ENCODE measurements at places on chromosomes 3 and 15.

GRCh38 chr3:121809249-121809648 is 25.6 kb downstream of the IQCB1 start:
- DNase-seq, result no peak

GRCh38 chr3:64084640-64085039 is 61.3 kb upstream of the PSMD6 start:
- DNase-seq, result no peak

DNA sequence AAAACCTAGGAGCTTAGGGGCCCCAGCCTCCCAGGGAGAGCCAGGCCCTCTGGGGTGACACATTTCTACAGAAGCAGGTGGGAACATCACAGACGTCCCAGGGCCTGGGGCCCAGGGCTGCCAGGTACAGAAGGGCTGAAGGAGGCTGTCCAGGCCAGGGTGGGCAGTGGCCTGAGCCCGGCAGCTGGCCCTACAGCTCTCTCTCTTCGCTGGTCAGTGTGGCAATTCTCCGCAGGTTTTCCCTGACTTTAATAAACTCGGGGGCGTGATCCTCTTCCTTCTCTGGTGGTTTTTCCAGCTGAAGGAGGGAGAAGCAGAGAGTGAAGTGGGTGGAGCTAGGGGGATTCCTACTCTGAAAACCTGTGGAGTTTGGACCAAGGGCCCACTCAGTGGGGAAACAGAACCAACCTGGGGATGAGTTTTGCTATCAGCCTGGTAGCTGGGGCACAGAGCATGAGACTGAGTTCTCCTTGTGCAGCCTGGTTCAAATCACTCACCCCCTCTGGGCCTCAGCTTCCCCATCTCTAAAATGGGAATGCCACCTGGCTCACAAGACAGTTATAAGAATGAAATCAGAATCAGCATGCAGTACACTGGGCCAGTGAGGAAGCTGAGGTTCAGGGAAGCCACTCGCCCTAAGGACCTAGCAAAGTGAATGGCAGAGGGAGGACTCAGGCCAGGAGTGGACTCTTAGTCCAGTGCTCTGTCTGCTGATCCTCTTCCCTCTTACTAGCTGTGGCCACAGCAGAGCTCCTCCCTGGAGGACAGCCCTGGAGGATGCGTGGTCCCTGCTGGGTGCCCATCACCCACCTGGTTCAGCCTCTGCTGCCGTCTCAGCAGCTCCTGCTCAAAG is 10.6 kb downstream of the FAM107A start:
- DNase-seq, result no peak

GRCh38 chr15:27933562-27933961 is 165.6 kb downstream of the OCA2 start:
- DNase-seq, result no peak

DNA sequence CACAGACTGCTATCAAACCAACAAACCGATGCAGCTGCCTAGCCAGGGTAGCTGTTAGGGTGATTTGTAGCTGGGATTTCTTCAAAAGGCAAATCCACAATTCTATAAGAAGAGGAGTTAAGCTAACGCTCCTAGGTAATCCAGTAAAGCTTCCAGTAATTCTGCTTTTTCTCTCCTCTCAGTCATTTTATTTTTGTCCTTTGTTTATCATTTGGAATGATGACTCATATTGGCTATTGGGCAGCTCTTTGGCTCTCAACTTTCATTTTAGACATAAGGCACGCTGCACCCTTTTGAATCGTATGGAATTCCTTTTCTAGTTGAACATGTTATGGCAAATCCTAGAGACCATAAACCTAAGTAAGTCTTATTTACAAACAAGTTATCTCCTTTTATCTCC is 53.2 kb upstream of the PPARG start:
- no peak for DNase-seq

DNA sequence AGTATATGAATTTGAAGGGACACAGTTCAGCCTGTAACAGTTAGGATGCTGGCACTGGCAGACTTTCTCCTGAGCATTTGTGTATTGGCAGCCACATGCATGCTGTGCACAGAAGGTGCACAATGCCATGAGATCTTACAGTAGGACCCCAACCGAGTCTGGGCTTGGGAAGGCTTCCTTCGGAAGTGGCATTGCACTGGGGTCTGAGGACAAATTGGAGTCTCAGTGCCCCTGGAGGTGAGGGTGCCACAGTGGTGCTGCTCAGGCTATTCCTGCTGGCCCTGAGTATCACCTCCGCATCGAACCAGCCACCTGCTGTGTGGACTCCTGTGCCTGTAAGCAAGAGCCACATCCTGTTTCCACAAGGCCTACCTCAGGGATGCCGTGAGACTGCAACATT is 99.5 kb downstream of the DNAJB8 start:
- no peak for DNase-seq
